ENCODE measurements at places on chromosomes 6 and 20.
A peak's percentile ranks its signal among the peaks of the same experiment; 100 is the strongest.

- no peak for DNase-seq
Observed at GRCh38 chr6:20696676-20697075, 162.4 kb downstream of the CDKAL1 start.

GRCh38 chr6:95725344-95725743 lies 148.0 kb downstream of the MANEA start:
- DNase-seq, result no peak

- DNase-seq, result peak; percentile 33
Observed at GRCh38 chr6:119079283-119079809, 882 bp upstream of the FAM184A start.

GRCh38 chr6:154353626-154354025 lies 3.0 kb downstream of the IPCEF1 start:
- DNase-seq, result no peak

- peak; percentile 93 for DNase-seq
Observed at GRCh38 chr6:53411451-53411850, 62.7 kb upstream of the ELOVL5 start.

DNA sequence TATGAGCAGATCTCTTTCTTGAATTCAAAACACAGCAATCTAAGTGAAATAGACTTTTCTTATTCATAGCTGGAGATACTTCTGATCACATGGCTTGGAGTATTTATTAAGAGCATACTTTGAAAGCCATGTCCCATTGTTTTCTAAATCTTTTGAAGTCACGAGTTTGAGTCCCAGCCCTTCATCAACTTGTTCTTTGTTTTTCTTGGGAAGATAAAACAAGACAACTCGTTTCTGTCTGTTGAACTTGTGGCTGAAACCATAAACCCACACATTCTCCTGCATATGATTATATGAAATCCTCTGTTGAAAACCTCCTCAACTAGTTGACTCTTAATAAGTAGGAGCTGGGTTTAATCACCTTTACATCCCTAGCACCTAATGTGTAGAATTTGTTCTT lies 3.3 kb downstream of the RNF144B start:
- peak; percentile 33 for DNase-seq

DNA sequence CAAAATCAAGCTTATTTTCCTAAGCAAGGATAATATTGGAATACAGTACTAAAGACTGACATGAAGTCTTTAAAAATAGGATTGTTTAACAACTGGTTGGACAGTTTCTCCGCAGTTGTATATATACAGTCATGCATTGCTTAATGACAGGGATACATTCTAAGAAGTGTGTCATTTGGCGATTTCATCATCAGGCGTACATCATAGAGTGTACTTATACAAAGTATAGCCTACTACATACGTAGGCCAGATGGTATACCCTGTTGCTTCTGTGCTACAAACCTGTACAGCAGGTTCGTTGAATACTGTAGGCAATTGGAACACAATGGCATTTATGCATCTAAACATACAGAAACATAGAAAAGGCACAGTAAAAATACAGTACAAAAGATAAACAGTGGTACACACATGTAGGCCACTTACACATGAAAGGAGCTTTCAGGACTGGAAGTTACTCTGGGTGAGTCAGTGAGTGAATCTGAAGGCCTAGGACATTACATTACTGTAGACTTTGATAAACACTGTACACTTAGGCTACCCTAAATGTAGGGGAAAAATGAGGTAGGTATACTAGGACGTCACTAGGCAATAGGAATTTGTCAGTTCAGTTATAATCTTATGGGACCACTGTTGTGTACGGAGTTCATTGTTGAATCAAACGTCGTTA lies 20.1 kb downstream of the HECA start:
- no peak for DNase-seq

DNA sequence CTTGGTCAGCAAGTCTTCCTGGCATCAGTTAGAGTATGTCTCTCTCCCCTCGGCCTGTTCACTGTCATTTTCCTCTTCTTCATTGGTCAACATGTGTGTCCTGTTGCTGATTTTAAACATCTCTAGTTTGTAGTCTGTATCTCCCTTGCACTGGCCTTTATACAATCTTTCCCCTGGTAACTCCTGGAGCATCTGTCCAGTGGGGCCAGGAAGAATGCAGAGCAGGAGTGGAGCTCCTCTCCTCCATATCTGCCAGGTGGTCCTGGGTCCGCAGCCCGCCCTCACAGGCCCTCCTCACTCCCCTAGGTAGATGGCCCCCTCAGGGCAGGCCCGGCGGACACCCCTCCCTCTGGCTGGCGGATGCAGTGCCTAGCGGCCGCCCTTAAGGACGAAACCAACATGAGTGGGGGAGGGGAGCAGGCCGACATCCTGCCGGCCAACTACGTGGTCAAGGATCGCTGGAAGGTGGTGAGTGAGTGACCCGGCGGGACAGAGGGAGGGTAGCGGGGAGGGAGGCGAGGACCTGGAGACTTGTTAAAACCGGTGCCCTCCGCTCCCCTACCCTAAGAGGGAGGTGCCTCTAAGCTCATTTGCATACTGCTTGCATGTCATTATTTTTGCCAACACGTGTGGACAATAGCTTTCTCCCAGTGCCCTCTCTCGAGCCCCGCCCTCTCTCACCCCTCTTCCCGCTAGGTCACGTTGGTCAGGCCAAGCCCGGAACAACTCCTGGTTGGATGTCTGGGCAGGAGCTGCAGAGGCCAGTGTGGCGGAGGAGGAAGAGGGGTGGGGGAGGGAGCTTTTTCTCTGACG lies 3.2 kb downstream of the TTBK1 start:
- DNase-seq, result peak; percentile 85

DNA sequence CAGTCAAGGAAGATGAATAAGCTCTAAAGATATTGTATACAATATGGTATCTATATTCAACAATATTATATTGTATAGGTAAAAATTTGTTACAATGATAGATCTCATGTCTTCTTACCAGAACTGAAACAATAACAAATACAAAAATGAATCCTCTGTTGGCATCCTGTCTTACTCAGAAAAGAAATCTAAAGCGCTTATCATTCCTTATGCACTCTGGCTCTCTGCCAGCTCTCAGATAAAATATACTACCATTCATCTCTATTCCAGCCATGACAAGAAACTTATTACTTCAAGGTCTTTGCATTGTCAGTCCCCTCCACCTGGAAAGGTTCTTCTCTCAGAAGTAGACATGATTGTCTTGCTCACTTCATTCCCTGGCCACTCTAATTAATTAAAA lies 138.6 kb downstream of the THEMIS start:
- no peak for DNase-seq

DNA sequence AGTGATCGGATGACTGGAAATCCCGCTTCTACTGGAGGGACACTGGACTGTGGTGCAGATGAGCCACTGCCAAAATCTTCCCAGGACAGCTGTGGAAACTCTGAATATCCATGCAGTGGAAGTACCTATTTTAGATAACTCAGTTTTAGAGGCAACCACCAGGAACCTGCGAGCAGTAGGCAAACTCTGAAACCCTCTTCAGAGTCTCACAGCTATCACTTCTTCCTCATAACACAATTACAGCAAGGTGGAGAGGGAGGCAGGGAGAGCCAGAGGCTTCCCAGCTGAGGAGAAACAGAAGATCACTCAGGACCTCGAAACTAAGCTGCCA lies 322.8 kb upstream of the NT5E start:
- no peak for DNase-seq

GRCh38 chr6:140058863-140059262 lies 684.4 kb upstream of the CITED2 start:
- DNase-seq, result no peak

GRCh38 chr20:57004951-57005933 lies 261.2 kb downstream of the BMP7 start:
- no peak for DNase-seq

DNA sequence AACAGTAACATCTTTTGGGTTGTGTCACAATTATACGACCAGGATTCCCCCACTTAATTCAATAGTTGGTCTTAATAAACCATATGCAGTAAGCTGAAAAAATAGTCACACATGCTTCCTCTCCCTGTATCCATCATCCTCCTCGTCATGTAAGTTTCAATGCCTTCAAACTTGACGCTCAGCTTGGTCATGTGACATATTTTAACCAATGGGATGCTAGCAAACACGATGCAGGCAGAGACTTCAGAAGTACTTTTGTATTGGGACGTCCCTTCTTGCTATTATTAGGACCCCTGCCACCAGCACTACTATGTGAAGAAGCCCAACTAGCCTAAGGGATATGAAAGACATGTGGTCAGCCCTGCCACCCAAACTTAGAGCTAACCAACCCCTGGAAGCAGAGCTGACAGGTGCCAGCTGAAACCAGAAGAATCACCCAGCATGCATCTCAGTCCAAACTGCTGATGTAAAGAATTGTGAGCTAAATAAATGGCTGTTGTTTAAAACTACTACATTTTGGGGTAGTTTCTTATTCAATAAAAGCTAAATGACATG lies 49.3 kb downstream of the CGA start:
- no peak for DNase-seq

- no peak for DNase-seq
Observed at GRCh38 chr20:2690213-2690612, 2.4 kb upstream of the EBF4 start.

GRCh38 chr6:14763139-14763538 lies 482.7 kb upstream of the JARID2 start:
- DNase-seq, result peak; percentile 13

DNA sequence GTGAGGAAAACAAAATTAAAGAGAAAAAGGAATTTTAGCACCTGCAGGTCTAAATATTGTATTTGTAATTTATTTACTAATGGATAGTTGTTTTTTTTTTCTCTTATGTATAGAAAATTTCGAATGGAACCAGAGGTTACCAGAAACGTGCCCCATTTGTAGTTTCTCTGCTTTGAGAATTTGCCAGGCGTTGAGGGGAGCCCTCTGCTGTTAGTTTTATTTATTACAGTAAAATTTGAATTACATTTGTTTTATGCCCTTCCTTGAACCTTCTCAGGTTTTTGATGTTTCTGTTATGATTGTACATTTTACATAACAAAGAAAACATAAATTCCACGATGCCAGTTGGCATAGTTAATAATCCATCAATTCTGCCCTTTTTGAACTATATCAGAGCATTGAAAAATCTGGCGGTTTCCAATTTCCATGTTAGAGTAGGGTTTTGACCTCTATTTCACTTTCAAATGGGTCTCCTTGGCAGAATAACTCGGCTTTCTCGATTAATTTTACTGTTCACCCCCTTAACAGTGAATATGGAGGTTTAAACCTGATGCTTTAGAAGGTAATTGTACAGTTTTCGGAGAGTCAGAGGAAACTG lies 35.1 kb upstream of the RFPL4B start:
- DNase-seq, result peak; percentile 46

DNA sequence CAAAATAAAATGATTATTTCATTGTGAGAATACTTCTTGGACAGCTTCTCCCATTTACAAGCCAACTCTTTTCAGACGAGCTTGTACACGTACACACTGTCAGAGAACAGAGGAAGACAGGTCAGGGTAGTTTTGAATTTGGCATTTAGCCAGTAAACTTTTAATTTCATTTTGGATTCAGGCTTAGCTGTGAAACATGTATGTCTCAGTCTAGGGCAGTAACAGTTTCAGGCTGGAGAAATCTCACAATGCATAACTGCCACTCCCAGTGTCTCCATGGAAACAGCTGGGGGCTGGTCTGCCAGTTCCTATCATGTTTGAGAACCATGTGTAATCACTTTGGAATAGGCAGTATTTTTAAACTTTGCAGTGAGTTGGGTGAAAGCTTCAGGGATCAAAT lies 22.0 kb upstream of the QKI start:
- DNase-seq, result peak; percentile 64

DNA sequence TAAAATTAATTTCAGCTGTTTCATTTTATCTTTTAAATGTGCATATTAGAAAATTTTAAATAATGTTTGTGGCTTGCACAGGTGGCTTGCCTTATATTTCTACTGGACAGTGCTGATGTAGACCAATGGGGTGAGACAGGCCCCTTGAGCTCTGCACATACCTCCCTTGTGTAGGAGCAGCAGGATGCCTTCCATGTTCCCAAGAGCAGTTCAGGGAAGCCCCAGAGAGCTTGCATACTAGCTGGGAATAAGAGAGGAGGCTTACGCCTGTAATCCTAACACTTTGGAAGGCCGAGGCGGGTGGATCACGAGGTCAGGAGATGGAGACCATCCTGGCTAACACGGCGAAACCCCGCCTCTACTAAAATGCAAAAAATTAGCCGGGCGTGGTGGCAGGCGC lies 61.4 kb downstream of the RFPL4B start:
- DNase-seq, result no peak

- no peak for DNase-seq
Observed at GRCh38 chr6:94487371-94487770, 1068.0 kb upstream of the EPHA7 start.

GRCh38 chr6:11944111-11944510 lies 68.0 kb upstream of the HIVEP1 start:
- no peak for DNase-seq

DNA sequence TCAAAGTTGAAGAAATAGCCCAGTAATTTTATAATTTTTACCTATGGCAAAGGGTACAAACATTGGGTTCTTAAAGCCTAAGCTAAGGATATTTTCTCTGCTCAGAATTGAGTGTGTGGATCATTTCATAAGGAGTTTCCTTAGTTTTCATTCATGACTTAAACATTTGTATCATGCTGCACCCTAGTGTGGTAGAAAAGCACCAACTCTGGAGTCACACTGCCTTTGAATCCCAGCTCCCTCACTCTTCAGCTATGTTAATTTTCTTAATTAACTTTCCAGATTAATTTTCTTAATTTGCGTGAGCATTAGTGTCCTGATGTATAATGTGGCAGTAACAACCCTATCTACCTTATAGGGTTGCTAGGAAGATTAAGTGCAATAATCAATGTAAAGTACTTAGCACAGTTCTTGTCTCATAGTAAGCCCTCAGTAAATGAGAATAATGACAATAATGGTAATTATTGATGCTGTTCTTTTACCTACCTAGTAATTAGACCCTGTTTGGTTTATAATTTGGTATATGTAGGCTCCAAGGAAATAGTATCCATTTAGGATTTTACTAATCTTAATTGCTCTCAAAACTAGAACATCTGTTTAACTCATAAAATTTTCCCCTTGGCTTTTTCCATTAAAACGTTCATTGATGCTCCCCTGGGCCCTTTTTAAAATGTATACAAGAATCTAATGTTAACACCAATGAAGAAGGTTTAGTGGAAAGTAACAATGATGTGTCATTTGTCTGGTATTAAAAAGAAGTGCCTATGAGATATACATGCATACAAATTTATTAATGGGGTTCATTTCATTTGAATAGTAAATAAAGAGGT lies 31.6 kb downstream of the DSE start:
- no peak for DNase-seq

- DNase-seq, result no peak
Observed at GRCh38 chr6:163789199-163789810, 374.8 kb downstream of the QKI start.

DNA sequence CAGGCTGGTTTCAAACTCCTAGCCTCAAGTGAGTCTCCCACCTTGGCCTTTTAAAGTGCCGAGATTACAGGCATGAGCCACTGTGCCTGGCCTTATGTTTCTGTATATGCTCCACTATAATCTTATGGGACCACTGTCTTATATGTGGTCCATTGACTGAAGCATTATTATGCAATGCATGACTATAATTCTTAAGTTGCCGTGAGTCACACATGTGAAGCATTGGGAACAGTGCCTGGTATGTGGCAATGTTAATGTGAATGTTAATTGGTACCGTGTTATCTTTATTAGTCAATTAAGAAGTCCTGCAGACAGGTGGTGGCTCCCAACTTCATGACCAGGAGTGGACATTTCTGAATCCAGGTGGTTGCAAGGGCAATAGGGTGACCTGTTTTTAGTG lies 14.7 kb upstream of the ASXL1 start:
- peak; percentile 21 for DNase-seq

GRCh38 chr6:5278047-5278446 lies 16.7 kb downstream of the FARS2 start:
- DNase-seq, result no peak

GRCh38 chr6:39056681-39057080 lies 8.1 kb downstream of the GLP1R start:
- DNase-seq, result no peak

- no peak for DNase-seq
Observed at GRCh38 chr6:13290335-13290734, 38.0 kb downstream of the TBC1D7 start.

Data from kidney tubule cell (primary cell).